Activated CD4-positive, alpha-beta T cell treated with anti-CD3 and anti-CD28 coated beads, Interleukin-2, amount 50 U/mL, for 48 hours (primary cell): ENCODE measurements at places on chromosomes 6 and 20.
A peak's percentile ranks its signal among the peaks of the same experiment; 100 is the strongest.

GRCh38 chr20:35648836-35649235 is 15.9 kb downstream of the CPNE1 start:
- no peak for DNase-seq

DNA sequence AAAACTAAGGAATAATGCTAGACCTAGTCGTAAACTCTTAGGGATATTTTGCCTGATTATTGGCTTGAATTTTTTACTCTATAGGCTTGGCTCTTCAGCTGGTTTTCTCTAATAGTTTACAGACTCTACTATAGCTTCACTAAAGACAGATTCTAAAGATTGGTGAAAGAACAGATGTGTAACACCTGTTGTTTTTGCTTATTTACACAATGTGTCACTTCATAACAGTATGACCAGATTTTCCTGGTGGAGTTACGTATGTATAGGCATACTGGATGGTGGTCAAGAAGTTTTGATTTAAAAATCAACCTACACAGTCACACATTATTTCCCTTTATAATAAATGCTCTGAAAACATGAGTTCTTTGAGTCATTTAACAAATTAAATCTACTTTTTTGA is 4.8 kb downstream of the COL19A1 start:
- no peak for DNase-seq

DNA sequence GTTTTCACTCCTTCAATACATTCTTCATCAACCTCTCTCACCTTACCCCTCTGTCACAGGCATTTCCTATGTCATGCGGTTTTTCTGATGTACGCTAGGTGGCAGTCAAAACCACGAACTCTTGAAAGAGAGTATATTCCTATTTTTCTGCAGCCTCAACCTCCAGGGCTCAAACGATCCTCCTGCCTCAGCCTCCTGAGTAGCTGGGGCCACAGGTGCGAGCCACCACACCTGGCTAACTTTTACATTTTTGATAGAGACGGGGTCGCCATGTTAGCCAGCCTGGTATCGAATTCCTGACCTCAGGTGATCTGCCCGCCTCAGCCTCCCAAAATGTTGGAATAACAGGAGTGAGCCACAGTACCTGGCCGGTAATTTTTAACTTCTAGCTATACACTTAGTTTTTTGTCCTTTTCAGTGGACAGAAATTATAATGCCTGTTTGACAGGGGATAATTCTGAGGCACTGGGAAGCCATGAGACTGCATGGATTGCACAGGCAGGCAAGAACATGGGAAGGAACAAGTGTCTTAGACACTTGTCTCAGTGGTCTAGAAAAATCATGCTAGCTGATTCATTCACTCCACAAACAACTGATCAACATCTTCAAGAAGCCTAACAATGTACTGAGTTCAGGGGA is 22.5 kb upstream of the HFE start:
- DNase-seq = no peak

DNA sequence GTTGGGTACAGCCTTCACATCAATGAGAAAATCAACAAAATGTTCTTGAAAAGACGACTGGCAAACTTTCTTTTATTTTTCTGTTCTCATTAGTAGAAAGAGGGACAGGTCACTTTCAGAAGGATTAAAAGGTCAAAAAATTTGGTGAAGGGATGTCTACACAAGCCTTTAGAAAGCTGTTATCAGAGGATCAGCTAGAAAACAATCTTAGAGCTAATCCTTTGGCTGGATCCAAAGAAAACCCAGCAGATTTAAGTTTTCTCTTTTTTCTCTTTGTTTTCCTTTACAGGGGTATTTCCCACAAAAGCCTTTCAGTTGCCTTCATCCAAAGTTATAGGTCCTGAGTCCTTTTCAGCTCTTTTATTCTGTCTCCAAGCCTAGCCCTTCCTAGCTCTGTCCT is 57.3 kb upstream of the EDN1 start:
- DNase-seq = no peak

GRCh38 chr6:76003686-76004085 is 68.8 kb downstream of the IMPG1 start:
- no peak for DNase-seq

DNA sequence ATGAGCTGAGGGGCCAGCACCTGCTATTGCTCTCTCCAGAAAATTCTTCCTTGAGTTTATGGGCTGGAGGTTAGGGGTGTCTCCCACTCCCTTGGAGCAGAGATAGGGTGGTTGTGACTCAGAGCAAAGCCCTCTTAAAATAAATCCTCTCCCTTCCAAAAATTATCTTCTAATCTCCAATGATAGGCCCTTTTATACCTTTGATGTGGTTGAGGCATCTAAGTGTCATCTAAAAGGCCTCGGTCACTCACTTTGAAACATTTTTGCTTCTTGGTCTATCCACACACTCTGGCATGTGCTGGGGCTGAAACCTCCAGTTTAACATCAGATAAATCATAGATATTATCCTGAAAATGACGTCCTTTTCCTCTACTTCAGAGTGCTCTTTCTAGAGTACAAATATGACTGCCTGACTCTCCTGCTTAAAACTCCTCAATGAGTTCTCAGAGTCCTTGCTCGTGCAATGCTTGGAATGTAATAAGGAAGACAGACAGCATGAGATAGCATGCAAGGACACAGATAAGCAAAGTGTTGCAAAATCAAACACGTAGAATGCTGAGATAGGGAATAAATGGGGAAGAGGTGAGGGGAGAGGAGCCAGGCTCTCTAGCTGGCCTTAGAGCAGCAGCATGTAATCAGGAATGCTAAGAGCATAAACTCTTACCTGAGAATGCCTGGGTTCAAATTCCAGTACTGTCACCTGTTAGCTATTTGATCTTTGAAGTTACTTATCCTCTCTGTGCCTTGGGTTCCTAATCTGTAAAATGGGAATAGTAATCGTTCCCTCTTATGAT is 374.1 kb upstream of the CITED2 start:
- no peak for DNase-seq

DNA sequence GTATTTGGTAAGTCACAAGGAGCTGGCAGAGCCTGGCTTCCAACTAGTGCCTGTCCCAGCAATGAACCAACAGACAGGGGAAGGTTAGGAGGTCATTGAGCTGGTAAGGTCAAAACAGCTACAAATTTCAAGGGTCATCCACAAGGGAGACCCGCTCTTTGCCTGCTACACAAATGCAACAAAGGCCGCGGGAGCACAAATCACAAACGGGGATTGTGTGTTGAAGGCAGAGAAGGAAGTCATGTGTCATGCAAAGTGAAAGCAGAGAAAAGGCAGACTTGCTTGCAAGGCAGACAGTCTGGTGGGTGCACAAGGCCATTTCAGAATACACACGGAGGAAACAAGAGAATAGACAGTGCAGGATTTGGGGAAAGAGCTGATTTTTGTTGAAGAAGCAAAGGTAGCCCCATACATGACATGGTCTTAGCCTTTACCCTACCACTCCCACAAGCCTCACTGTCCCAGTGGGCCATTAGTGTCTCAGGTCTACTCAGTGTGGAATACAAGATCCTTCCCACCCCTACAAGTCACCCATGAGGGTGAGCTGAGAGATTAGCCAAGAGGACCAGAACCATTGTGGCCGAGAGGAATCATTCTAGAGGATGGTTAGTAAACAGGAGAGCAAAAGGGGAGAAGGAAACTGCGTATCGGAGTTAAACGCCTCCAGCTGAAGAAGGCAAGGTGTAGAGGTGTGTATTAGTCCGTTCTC is 18.1 kb upstream of the SAMHD1 start:
- DNase-seq = peak; percentile 35

- no peak for DNase-seq
These were observed 16.4 kb upstream of the LAMA4 start for GRCh38 chr6:112270756-112271155.

- DNase-seq = no peak
These were observed 5.9 kb downstream of the TP53INP2 start for GRCh38 chr20:34709831-34710567.

- no peak for DNase-seq
These were observed 68.4 kb upstream of the PHIP start for GRCh38 chr6:79146421-79146820.

DNA sequence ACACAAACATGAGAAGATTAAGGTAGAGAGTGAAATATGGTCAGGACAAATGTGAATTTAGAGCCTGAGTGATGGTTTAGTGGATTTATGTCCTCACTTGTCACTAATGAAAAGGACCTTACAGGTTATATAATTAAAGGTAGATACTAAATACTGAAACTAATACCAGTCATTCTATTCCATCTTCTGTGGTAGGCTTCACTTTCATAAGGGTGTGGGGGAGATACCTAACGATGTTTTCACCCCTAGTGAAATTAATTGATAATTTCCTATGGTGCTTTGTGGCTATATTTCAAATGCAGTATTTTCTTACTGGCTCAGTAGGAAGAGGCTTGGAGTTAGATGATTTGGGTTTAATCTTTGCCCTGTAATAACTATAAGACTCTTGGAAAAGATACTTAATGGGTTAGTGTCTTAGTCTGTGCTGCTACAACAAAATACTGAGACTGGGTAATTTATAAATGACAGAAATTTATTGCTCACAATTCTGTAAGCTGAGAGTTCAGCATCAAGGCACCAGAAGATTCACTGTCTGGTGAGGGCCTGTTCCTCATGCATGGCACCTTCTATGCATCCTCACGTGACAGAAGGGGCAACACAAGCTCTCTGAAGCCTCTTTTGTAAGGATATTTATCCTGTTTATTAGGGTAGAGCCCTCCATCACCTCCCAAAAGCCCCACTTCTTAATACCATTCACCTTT is 21.3 kb downstream of the RNF217 start:
- no peak for DNase-seq

DNA sequence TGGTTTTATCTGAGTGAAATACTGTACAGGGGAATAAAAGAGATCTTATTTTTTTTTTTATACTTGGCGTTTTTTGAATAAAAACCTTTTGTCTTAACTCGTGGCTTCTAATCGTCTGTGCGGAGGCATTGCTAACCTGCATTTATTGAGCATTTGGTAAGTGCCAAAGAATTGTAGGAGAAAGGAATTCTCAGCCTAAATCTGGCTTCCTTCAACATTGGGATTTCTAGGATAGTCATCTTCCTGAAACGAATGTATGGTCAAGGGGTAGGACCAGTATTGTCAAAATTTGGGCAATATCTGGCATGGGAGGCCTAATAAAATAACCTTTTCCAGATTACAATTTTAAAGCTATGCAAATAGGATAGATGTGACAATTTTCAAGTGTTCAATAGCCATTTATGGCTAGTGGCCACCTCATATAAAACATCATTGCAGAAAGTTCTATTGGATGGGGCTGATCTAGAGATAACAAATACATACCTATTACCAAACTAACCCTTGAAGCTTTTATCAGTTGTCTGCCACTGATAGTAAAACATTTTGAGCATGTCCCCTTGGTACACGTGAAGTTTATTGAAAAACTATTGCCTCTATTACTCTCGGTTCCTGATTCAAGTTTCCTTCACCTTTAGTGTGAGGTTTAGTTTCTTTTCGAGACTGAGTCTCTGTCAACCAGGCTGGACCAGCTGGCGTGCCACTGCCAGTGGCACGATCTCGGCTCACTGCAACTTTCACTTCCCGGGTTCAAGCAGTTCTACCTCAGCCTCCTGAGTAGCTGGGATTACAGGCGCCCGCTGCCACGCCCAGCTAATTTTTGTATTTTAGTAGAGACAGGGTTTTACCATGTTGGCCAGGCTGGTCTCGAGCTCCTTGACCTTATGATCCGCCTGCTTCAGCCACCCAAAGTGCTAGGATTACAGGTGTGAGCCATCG is 5.6 kb downstream of the PIM1 start:
- no peak for DNase-seq

DNA sequence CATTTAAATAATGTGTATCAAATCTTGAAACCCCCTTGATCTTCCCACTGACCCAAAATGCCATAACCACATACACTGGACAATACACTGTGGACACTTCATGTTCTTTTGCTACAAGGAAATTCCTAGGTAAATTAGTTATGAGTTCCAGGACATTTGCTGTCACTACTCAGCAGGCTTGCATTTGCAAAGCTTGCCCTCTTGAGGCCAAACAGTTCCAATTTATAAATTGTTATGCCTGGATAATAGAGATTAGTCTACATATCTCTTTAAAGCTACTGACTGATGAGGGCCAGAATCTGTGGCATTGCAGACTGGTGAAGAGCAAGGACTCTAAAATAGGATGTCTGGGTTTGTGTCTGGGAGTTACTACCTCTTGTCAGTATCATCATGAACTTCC is 17.4 kb upstream of the RAB32 start:
- no peak for DNase-seq

GRCh38 chr6:143126574-143126941 is 65.9 kb downstream of the AIG1 start:
- DNase-seq = no peak

DNA sequence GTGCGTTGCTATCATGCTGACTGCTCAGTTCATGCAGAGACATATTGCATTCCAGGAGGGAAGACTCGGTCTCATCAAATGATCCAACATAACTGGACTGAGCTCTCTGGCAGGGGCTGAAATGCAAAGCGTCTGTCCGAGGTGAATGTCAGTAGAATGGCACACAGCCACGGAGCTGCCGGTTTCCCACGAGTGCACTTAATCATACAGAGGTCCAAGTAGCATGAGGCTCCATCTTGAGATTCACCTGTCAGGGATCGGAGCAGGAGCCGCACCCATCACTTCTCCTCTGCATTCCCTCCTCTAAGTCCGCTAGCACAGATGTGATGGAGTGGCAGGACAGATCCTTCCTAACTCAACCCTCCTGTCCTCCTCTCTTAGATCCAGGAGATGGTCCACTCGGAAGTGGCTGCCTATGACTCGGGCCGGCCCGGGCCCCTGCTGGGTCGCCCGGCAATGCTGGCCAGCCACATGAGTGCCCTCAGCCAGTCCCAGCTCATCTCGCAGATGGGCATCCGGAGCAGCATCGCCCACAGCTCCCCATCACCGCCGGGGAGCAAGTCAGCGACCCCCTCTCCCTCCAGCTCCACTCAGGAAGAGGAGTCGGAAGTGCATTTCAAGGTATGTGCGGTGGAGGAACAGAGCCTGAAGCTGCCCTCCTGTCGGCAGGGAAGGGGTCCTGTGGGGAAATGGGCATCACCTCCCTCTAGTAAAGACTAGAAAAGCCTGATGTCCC is 135.9 kb downstream of the JPH2 start:
- DNase-seq = no peak

- no peak for DNase-seq
These were observed 92.9 kb upstream of the ISM1 start for GRCh38 chr20:13128173-13128572.

DNA sequence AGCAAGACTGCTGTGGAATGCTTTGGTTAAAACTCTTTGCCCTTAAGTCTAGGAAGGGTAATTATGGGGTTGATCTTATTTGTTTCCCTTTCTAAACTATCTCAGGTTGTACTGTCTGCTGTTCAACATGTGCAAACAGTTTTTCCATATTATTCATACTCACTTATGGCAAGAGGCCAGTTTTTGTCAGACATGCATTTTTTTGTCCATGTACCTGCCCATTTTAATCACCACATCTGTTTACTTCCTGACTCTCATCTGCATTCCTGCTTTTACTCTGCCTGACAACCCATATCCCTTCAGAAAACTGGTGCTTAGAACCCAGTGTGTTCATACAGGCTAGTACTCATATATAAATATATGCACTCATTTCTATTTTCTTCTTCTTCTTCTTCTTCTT is 80.3 kb downstream of the LPA start:
- no peak for DNase-seq
